Kidney capillary endothelial cell (primary cell): ENCODE measurements at places on chromosomes 5 and 9.
A peak's percentile ranks its signal among the peaks of the same experiment; 100 is the strongest.

DNA sequence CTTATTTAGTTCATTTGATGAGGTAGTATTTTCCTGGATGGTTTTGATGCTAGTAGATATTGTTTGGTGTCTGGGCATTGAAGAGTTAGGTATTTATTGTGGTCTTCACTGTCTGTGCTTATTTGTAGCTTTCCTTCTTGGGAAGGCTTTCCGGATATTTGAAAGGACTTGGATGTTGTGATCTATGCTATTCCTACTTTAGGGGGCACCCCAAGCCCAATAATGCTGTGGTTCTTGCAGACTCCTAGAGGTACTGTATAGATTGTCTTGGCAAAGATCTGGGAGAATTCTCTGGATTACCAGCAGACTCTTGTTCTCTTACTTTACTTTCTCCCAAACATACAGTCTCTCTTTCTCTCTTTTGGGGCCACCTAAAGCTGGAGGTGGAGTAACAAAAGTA is 315.7 kb downstream of the MAT2B start:
- no peak for DNase-seq

DNA sequence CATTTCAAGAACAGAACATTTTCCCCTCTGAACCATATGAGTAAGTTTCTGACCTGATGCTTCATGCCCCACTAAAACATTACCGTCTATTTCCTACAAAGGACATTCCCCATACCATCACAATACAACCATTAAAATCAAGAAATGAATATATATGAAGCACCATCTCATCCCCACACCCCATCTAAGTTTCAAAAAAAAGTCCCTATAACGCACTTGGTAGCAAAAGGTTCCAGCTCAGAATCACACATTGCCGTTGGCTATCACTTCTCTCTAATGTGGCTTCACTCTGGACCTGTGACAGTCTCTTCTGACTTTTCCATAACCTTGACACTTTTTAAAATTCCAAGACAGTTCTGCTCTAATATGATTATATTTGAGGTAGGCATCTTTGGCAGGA is 5.9 kb downstream of the EMB start:
- DNase-seq, result no peak

DNA sequence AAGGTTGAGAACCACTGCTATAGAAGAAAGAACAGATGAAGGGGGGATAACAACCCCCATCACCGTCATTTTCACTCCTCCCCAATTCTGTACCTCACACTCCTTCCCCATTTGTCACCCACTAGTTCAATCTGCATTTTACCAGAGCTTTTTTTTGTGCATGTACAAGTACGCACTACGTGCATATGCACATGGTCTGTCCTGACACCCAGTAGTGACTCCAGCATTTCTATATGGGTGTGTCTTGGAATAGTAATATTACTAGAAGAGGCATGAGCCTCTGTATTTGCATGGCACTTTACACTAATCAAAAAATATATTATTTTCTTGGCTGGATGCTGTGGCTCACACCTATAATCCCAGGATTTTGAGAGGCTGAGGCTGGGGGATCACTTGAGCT is 38.7 kb downstream of the NIM1K start:
- no peak for DNase-seq

- no peak for DNase-seq
Measured at GRCh38 chr5:132480893-132481595, 9.5 kb downstream of the IRF1 start.

DNA sequence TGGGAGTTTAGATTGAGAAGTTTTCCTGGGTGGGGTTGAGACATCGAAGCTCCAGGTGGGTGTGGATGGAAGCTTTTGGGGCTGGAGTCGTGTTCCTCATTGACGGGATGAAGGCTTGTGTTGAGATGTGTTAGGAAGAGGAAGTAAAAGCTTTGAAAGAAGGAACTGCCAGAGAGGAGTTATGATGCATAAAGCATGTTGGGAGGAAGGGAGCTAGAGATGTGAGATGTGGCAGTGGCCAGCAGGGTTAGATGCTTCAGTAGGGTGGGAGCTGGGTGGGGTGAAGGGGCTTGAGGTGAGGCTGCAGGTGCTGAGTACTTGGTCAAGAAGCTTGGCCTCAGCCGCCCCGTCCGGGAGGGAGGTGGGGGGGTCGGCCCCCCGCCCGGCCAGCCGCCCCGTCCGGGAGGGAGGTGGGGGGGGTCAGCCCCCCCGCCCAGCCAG is 56.7 kb downstream of the HSPA4 start:
- no peak for DNase-seq

- DNase-seq, result no peak
Measured at GRCh38 chr5:17287501-17288155, 70.2 kb downstream of the BASP1 start.

DNA sequence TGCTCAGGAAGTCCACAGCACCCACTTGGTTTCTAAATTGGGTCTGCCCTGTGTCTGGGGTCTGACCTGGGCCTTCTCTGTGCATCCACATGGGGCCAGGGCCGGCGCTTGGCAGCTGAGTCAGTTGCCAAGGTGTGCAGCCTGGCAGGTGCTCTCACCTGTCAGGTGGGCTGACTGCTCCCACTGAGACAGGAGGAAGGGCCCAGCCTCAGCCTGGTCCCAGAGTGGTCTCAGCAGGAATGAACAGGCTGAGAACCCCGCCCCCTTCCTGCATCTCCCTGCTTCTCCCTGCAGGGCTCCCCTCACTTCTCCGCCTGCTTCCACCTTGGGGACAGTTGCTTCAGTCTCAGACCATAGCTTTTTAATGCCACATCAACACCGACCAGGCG is 60.5 kb downstream of the BARX1 start:
- no peak for DNase-seq

DNA sequence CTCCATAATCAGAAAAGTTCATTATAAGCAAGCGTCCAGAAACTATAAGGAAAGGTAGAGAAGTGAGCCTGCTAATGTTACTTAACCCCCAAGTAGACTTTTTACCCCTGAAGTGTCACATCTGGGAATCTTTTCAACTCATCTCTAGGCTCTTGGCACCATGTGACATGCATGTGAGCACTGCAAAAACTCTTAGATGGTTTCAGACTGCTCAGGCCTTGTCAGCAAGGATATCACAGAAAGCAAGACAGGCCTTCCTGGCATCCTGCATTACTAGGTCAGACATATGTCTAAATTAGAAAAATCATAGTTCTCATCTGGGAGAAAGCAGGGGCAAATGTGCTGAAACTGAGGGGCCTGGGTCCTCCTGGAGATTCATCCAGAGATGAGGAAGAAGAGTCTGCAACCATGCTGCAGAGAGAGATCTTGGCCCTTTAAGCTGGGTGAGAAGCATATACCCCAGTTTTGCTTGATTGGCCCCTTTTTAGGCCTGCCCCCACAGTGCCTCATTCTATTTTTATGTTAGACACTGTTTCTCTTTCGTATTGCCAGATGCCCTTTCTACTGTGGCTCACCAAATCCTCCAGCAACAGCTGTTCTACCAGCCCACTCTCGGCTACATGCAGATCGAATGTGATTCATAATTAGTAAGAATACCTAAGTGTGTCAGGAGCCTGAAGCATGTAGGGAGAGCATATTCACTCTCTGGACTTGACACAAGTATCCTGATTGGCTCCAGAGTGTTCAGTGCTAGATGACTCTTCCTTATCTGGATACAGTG is 19.0 kb downstream of the TMEM8B start:
- peak; percentile 20 for DNase-seq

GRCh38 chr9:131677444-131678180 is 62.3 kb downstream of the RAPGEF1 start:
- peak; percentile 90 for DNase-seq

DNA sequence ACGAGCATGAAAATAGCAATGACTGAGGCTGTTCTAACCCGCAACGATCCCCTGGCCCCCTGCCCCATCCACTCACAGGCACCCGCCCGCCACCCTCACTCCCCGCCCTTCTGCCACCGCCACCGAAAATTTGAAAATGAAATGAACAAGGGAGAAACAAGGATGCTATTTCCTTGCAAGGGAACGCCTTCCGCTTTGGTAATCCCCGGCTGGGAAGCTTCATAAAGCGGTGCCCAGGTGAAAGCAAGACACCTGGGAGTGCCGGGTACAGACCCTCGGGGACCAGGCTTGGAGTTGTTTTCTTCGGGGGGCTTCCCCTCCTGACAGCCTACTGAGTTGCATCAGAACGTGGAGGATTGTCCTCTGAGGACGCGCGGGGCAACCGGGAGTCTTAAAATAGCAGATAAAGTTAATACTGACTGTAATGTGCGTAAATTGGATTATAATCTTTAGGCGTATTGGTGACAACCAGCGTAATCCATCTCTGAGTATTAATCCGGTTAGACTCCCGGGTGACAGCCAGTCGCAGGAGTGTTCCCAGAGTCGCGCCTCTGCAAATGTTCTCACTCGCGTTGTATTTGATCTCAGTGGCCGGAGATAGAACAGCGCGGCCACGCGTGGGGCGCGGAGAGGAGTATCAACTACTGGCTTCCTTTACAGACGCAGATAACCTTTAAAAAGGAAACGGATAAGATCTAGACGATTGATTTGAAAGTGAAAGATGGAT is 885 bp upstream of the MLLT3 start:
- DNase-seq, result peak; percentile 20

DNA sequence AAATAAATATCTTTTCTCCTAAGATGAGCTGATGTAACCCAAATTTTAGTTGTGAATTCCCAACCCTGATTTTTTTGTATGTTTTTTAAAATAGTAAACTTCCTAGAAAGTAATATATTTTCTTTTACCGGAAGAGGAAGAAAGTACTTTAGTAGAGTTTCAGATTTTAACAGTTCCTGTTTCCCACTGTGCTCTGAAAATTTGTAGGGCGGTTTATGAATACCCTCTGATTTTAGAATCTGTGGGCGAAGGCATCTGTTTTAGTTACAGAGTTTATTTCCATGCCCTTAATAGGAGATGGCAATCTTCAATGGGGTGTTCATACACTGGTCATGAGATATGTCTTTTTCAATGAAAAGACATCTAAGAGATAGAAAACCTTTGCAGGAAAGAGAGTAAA is 3.7 kb upstream of the HOMER1 start:
- DNase-seq, result no peak

GRCh38 chr9:110121170-110121569 is 86.8 kb downstream of the C9orf152 start:
- DNase-seq, result no peak
